ENCODE measurements at places on chromosomes 2 and 18.

DNA sequence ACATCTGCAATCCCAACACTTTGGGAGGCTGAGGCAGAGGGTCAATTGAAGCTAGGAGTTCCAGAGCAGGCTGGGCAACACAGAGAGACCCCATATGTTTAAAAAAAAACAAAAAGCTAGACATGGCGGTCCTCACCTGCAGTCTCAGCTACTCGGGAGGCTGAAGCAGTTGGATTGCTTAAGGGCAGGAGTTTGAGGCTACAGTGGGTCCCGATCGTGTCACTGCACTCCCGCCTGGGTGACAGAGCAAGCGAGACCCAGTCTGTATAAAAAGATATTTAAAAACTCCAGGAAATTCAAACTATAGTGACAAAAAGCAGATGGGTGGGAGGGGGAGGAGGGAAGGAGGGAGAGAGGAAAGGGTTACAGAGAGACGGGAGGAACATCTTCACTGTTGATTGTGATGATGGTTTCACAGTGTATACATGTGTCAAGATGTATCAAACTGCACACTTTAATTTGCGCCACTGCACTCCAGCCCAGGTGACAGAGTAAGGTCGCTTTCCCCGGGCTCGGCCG is 942 bp upstream of the ZNF236 start:
- no peak for DNase-seq

- DNase-seq = no peak
Measured at GRCh38 chr18:79943608-79944125, 7.8 kb downstream of the SLC66A2 start.

DNA sequence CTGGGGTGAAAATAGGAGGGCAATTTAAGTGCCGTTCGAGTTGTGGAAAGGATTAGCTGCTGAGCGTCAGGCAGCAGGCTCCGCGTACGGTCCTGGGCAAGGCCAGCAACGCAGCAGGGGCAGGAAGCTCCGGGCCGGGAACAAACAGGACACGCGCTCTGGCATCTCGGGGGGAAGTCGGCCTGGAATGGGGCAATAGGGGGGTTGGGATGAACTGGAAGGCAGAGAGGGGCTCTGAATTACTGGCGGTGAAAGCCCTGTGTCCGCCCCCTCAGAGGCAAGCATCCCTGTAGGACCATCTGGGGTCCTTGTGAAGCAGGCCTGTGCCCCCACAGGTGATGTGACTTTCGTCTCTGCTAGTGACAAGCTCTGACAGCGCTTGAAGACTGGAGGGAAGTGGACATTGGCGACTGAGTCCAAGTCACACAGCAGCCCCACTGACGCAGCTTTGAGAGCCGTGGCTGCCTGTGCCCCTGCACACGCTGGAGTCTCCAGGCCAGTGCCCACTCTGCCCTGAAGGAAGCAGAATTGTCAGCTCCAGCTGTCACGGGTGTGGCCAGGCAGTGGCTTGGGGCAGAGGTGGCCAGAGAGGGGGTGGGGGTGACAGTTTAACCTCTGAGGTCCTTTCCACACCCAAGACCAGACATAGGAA is 22.3 kb downstream of the GPR35 start:
- DNase-seq = no peak

DNA sequence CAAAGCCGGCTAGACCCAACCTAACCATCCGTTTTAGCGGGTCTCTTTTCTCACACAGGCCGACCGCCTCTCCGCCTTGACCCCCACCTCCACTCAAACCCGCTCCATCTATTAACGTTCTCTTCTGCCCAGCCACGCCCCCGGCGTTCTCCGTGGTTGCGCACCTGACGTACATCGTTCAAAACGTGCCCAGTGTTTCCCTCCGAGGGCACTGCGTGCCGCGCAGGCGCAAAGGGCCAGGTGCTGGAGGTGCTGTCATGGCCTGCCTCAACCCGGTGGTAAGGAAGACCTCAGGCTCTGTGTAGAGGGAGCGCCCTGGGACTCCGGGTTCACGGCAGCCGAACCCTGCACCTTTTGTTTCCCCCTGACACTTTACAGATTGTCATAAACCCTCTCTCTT is at the start of gene GTF2A1L:
Gene GTF2A1L (plus strand): TSS at position 239 of the 400 bp plus-strand sequence. CDS start 19 bp downstream, at position 258.
- no peak for DNase-seq

GRCh38 chr2:159521272-159521671 is 95.1 kb downstream of the BAZ2B start:
- DNase-seq = no peak

DNA sequence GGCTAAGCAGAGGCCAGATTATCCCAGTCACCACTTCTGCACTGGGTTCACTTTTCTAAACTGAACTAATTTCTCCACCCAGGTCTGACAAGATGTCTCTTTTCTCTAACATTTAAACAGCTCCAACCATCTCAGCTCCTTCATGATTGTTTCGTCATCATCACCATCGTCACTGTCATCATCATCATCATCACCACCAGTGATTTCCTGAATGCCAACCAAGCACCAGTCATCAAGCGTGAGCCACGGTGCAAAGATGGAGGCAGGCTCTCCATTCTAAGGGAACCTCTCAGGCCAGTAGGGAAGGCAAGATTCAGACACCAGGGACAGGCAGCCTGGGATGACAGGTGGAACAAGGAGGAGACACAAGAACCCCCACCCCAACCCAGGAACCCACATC is 25.5 kb upstream of the TMBIM1 start:
- DNase-seq = no peak

GRCh38 chr2:232448304-232448690 is 7.7 kb upstream of the ALPI start:
- DNase-seq = no peak

DNA sequence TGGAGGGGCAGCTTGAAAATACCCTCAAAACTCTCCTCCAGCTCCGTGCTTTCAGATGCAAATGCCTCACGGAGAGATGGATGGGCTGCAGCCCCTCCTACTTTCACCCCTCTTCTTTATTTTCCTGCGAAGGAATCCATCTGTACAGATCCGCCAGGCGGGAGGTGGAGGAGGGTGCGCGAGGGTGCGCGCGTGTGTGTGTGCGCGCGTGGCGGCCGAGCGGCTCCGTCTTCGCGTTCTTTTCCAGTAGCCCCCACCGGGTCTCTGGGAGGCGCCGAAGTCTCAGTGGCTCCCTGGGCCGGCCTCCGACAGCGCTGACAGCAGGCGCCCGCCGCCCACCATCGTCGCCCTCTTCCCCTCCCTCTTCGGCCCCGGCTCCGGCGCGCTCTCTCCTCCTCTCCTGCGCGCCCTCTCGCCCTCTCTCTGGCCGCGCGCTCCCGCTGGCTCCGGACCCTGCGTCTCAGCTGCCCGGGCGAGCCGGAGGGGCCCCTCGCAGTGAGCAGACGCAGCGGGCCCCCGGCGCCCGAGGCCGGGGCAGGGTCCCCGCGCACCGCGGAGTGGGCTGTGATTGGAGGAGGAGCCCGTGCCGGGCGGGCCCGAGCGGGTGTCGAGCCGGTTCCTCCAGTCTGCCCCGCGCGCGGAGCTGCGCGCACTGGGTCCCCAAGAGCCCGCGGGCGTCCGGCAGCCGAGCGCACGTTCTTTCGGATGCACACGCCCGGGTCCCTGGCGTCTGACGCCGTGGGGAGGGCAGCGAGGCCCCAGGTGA is at the start of gene CDH7:
Gene CDH7 (plus strand): TSS at position 624 of the 766 bp plus-strand sequence. CDS start 11,831 bp downstream, outside the sequence.
- DNase-seq = no peak

- DNase-seq = no peak
Measured at GRCh38 chr2:23091900-23092299, 293.1 kb upstream of the KLHL29 start.

- DNase-seq = no peak
Measured at GRCh38 chr2:165197346-165197745, 6.5 kb downstream of the SCN3A start.

DNA sequence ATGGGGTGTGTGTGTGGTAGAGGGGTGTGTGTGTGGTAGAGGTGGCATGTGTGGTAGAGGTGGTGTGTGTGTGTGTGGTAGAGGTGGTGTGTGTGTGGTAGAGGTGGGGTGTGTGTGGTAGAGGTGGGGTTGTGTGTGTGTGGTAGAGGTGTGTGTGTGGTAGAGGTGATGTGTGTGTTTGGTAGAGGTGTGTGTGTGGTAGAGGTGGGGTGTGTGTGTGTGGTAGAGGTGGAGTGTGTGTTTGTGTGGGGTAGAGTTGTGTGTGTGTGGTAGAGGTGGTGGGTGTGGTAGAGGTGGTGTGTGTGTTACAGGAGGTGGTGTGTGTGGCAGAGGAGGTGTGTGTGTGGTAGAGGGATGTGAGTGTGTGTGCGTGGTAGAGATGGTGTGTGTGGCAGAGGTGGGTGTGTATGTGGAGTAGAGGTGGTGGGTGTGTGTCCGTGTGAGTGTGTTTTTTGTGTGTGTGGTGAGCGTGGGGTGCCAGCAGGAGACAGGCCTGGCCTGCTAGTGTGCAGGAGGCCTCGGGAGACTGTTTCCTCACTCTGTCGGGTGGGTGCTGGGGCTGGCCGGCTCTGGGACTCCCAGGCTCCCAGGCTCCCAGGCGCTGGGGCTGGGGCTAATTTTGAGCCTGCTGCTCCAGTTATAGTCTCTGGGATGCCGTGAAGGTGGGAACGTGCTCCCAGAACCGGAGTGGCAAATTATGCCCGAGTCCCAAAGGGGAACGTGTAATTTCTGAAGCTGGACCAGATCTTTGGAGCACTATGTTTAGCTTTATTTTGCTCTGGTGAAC is 165.2 kb downstream of the DYSF start:
- no peak for DNase-seq

- DNase-seq = no peak
Measured at GRCh38 chr18:78390348-78390951, 589.2 kb upstream of the SALL3 start.

DNA sequence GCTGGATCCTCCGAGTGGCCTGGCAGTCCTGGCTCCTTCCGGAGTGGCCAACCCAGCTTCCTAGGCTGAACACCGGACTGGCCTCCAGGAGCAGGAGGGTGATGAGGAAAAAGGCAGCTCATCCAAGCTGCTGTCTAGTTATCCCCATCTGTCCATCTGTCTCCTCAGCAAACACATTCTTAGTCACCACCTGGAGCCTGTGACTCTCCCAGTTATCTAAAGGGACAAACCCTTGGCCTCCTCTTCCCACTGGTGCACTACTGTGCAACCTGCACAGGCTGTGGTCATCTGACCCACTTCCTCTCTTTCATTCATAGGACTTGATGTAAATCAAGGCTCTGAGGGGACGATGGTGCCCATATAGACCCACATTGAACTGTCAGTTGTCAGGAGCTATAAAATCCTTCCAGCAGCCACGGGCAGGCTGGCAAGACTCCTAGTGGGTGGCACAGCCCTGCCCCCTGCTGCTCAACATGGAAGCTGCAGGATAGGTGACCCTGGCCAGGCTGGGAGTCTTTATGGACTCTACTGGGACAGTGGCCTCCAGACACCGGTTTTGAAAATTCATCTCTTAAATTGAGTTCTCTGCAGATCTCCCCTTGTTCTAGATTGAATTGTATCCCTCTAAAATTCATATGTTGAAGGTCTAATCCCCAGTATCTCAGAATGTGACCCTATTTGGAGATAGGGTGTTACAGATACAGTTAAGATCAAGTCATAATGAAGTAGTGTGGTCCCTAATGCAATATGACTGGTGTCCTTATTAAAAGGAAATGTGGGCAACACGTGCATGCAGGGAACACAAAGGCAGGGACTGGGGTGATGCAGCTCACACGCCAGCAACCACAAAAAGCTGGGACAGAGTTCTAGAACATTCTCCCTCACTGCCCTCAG is 29.3 kb upstream of the DUSP2 start:
- DNase-seq = no peak

- no peak for DNase-seq
Measured at GRCh38 chr2:96601382-96602292, 36.5 kb downstream of the KANSL3 start.

DNA sequence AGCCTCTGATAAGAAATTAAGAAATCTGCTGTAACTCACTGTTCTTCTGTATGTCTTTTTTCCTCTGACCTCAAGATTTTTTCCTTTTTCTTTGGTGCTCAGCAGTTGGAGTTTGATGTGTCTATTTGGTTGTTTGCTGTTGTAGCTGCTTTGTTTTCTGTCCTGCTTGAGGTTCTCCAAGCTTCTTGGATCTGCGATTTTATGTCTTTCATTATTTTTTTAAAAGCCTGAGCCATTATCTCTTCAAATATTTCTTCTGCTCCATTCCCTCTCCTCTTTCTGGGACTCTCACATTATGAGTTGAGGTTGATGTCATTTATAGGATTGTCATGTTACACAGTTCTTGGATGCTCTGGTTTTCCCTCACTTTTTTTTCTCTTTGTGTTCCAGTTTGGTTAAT is 47.7 kb downstream of the RAMP1 start:
- no peak for DNase-seq

- DNase-seq = no peak
Measured at GRCh38 chr2:191740016-191740419, 62.1 kb downstream of the NABP1 start.

- DNase-seq = no peak
Measured at GRCh38 chr18:42954887-42955286, 160.6 kb downstream of the RIT2 start.

DNA sequence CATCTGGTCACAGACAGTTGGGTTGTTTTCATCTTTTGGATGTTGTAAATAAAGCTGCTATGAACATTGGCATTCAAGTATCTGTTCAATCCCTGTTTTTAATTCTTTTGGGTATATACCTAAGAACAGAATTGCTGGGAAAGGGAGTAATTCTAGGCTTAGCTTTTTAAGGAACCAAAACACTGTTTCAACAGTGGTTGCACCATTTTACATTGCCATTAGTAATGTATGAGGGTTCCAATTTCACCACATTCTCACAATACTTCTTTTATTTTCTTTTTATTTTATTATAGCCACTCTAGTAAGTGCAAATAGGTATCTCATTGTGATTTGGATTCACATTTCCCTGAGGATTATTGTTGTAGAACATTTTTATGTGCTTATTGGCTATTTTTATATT is 108.9 kb upstream of the GLS start:
- DNase-seq = no peak

DNA sequence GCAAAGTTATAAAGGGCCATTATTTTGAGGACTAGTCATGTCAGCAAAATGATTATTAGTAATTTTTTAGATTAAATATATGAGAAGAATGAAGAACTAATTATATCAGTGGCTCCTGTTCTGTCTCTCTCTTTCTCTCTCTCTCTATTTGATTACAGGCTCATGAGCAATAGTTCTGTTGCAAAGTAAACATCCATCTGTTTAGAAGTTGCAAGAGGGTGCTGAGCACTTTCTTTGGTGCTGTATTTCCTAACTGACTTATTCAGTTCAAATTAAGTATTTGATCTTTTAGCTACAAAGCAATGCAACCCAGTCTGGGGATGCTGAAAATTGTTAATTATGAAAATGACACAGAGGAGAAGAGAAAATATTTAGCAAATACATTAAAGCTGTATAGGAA is 408.1 kb upstream of the UBE2E3 start:
- no peak for DNase-seq

DNA sequence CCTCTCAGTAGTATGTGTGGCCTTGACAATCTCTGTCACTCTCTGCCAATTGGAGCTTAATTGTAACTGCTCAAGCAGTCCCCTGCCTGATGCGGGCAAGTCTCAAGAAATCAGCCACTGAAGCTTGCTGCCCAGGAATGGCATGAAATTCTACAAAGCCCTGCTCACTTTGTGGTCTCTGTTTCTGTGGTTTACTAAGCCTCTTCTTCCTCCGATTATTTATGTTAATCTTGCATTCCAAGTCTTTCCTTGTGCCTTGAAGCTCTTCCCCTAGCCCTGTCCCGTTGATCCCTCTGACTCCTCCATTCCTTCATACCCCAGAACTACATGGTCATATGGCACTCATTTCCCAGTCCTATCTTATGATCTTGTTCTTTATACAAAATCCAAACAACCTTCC is 489.3 kb upstream of the CHST9 start:
- DNase-seq = no peak
